ENCODE measurements at places on chromosomes 12 and 14.

DNA sequence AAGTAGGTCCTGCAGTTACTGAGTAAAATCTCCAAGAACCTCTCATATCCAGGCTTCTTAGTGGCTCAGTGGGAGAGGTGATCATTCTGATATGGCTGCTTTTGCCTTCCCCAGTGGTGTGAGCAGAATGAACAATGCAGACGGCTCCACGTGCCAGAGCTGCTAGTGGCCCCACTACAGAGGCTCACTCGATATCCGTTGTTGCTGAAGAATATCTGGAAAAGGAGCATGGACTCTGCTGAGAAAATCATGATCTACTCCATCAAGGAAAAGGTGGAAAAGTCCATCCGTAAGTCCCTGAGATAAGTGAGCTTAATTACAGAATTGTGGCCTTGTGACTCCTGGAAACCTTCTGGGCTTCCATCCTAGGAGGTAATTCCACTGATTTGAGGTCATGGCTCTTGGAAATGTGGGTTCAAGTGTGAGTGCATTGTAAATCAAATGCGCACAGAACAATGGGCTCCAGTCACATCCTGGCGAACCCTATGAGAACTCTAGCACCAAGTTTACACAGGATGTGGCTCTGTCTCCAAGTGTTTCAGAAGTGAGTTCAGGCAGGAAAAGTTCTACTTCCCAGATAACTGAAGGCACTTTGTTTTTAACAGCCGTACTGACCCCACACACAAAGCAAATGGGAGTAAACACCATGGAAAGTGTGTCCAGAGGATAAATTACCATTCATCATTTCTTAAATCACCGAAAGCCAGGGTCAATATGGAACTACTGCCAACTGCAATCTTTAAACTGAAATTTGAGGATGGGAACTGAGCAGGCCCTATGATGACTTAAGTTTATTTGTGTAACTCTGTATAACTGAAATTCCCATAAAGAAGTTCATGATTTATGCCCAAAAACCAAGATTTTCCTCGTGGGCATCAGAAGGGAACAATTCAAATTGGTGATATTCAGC is 51.4 kb downstream of the PLEKHG7 start:
- no peak for ATAC-seq

- ATAC-seq: peak; percentile 85
Observed at GRCh38 chr12:112906712-112907414, at the start of gene OAS1. Gene OAS1, plus strand, starts transcription at chr12:112906962. Its CDS starts 78 bp downstream, at chr12:112907040.

GRCh38 chr14:99286761-99287160 is 14.8 kb upstream of the BCL11B start:
- ATAC-seq: no peak

DNA sequence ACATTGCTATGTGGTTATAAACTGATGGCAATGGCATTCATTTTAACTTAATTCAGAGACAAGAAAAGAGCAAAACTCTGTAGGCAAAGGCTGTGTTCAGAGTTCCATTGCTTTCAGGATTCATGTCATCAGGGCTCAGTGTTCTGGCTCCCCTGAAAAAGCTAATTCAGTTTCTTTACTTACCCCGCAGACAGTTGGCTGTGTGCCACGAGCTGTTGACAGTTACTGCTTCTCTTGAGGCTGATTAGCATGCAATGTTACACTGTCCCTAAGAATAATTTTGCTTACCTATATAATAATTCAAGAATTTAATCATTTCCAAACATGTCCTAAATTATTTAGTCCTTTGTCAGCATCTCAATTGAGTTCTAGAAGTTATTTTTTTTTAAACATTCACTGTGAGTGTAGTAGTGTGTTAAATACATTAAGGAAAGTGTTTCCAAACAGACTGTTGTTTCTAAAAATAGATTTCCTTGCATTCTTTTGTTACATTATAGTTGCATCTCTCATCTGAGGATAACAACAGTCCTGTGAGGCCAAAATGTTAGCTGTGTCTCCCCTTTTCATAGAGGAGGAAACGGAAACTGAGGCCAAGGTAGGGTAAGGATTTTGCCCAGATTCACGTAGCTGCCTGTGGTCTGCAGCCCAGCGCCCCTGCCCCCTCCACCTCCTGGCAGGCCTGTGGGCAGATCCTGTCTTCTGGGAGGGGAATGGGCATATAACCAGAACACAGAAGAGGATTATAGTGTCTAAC is 98.6 kb downstream of the PELI2 start:
- ATAC-seq: no peak

DNA sequence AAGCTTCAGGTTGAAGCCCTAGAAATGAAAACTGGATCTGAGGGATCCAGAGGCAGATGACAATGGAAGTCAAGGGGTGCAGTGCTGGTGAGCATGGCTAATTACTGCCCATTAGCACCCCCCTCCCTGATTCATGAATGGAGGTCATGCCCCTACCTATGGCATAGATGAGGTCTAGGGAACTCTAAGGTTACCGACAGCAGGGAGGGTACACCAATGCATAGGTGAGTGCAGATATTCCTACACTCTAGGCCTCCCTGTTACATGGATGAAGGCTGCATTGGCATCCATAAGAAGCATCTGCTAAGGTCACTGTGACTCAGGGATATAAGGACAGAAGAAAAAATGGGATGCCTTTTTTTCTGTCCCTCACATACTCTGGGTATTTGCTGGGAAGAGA is 147.3 kb downstream of the CCDC59 start:
- ATAC-seq: no peak

DNA sequence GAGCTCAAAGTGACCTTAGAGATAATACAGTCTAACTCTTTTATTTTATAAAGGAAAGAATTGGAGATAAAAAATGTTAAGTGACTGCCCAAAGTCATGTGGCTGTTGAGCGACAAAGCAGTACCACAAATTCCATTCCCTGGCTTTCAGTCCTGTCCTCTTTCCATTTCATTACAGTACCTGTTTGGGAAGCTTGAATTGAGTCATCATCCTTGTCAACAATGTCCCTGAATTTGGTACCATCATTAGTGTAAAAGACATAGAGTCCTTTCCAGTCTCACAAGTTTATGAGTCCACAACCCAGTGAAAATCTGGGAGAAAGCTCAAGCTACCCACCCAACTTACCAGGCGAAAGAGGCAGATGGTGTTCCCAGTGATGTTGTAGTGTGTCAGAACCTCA is 3.8 kb downstream of the ERP27 start:
- no peak for ATAC-seq

DNA sequence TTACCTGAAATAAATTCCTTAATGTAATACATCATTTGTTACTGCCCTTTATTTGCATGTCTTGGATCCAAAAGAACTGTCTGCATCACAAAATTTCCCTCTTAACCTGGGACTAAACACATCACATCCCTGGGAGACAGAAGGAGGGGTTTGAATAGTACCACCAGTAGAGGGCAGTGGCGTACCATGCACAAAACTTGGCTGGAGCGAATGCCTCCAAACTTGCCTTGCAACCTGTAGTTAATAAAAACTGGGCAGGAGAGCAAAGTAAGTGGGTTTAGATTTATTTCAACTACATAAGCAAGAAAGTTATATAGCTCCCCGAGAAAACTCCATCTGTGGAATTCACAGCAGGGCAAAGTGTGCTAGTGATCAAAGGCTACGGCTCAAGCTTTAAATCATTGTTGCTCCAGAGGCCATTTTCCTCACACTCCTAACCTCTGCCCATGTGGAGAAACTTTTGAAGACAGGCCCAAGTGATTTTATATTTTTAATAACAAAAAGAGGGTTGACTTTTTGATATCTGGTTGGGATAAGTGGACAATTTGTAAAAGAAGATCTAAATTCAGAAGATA is 1176.7 kb upstream of the SEL1L start:
- ATAC-seq: no peak

DNA sequence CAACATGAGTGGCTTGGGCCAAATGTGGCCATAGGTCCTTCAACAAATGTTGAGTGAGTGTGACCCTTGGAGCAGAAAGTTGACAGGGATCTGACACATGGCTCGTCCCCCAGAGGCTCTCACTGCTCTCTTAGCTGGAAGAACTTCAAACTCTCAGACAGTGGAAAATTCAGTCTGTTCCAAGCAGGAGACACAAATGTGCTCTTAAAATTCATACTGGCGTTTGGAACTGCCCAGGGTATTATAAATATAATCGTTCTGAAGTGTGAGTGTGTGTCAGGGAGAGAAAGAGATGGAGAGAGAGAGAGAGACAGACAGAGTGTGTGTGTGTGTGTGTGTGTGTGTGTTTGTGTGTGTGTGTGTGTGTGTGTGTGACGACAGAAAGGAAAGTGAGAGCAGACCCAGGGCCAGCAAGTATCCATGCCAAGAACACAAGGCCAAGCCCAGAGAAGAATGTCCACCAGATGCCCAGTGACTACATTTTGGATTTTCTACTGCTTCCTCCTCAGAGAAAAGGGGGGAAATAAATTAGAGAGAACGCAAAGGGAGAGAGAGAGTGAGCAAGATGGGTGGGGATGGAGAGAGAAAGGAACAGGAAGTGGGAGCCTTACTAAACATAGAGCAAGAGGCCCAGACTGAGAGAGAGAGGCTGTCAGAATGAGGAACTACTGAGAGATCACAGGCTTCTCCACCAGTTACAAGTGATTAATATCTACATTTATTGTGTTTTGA is 193.6 kb upstream of the NUDT4 start:
- ATAC-seq: peak; percentile 95

DNA sequence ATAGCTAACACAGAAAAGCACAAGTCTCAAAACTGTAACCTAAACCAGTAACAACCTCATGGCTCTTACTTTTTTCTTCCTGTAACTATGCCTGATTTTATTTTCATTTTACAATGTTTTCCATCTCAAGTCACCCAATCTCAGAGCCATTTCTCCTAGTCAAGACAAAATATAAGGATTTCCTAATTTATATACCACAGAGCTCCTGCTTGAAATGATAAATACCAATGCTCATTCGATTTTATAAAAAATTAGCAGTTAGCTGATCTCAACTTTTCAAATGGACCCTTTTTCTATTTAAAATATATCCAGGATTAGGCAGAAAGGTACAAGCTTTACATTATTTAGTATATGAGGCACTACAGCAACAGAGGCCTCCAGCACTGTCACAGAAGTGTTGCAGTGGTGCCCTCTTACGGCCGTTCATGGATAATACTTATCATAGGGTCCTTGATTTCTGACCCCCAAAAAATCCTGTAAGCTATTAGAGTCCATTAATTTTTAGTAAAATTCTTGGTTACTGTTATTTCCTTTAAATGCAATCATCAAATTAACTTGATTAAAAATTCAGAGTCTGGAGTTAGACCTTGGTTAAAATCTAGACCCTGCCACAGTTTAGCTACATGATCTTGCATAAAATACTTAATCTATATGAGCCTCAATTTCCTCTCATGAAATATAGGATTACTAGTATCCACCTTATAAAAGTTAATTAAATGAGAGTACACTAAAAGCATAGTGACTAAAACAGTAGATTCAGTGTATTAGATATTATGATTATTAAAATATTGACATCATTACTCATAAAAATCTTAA is 68.3 kb downstream of the SEC23A start:
- ATAC-seq: no peak

DNA sequence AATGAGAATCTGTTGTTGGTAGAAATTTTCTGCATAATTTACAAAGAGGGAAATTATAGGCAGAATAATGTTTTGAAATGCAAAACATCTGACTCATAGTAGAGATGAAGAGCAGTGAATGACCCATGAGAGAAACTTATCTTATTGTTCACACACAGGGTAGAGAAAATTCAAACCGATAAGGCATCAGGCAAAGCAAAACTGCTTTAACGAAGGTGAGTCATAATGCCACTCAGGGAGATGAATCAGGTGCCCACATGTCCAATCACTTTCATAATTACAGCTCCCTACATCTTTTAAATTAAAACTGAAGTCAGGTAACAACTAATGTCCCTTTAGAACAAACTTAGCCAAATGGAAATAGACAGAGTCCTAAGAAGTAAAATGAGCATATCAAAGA is 265.6 kb upstream of the GARIN6 start:
- ATAC-seq: no peak

- ATAC-seq: no peak
Observed at GRCh38 chr14:53304726-53305381, 151.7 kb upstream of the DDHD1 start.

- peak; percentile 91 for ATAC-seq
Observed at GRCh38 chr14:65074449-65075150, 27.7 kb downstream of the MAX start.

- ATAC-seq: no peak
Observed at GRCh38 chr14:96176811-96177211, 27.8 kb upstream of the BDKRB2 start.

GRCh38 chr12:14018080-14018479 is 36.7 kb upstream of the GRIN2B start:
- ATAC-seq: no peak

GRCh38 chr12:120060196-120060595 is 56.4 kb downstream of the RAB35 start:
- no peak for ATAC-seq

- ATAC-seq: no peak
Observed at GRCh38 chr12:75951399-75952278, 79.9 kb downstream of the PHLDA1 start.

DNA sequence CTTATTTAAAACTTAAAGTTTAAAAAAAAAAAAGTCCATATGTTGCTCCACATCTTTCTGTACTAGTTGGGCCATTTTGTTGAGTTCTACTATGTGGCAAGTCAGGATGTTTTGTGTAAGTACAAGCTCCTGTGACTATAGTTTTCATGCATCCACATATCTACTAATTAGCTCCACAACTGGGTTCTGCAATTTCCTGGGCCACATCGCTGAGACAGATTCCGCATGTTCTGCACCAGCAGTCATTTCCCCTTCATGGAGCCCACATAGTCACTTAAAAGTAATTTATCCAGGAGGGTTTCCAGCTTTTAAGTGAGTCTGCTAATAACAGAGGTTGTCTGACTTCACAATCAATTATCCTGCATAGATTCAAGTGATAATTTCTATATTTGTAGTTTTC is 461.4 kb downstream of the ZFP36L1 start:
- ATAC-seq: no peak

- ATAC-seq: no peak
Observed at GRCh38 chr12:46276756-46277155, 7.9 kb upstream of the SLC38A1 start.

- ATAC-seq: no peak
Observed at GRCh38 chr12:107761502-107761904, 566 bp upstream of the PRDM4 start.

DNA sequence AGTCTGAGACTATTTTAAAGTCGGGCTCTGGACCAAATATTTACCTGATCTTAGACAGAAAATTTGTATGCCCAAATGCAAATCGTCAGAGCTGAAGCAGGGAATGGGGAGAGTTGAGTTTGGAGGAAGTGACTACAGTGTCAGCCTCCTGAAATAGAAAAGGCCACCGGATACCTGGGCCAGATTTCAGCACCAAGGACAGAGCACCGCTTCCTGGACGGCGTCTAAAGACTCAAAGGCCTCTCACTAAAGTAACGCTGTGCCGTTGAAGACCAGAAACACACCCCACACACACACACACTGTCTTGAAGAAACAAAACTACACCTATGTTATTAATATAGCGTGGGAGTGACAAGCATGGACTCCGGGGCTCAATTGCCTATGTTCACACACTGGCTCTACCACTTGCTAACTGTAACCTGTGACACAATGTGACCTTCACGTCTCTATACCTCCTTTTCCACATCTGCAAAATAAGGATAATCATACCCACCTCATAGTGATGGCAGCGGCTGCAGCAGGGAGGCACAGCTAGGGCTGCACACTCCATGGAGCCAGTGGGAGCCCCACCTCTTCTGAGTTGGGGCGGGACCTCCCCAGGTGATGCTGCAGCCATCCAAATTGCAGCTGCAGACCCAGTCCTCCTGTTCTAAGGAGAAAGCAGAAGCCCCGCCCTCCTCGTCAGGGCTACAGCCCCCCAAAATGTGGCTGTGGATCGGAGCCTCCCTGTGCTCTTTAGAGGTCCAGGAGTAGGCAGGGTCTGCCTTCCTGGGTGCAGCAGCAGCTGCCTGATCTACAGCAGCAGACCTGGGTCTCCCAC is 35.6 kb downstream of the KRT76 start:
- ATAC-seq: no peak
